ENCODE measurements at places on chromosomes 1 and 21.
A peak's percentile ranks its signal among the peaks of the same experiment; 100 is the strongest.

- DNase-seq: peak; percentile 75
These were observed 26.8 kb downstream of the EGLN1 start for GRCh38 chr1:231395076-231395997.

- DNase-seq: peak; percentile 19
These were observed 115.0 kb downstream of the RERE start for GRCh38 chr1:8702472-8702849.

- peak; percentile 47 for DNase-seq
These were observed 3.4 kb downstream of the OR2T11 start for GRCh38 chr1:248631354-248632008.

DNA sequence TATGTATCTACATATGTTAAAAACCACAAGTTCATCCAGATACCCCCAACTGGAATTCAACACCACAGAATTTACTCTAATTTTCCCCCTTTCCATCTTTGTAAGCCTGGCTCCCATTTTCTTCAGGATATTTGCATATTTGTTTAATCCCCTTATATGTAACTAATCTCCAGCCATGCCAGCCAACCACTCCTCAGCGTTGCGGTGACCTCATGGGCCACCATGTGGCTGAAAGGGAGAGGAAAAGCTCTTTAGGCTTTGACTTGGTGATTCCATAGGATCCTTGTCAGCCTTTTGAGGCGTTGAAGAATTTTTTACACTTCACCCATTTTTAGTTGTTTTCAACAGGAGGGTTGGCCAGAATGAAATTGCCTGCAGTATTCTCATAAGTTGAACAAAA is 10.0 kb downstream of the CLDN19 start:
- no peak for DNase-seq

DNA sequence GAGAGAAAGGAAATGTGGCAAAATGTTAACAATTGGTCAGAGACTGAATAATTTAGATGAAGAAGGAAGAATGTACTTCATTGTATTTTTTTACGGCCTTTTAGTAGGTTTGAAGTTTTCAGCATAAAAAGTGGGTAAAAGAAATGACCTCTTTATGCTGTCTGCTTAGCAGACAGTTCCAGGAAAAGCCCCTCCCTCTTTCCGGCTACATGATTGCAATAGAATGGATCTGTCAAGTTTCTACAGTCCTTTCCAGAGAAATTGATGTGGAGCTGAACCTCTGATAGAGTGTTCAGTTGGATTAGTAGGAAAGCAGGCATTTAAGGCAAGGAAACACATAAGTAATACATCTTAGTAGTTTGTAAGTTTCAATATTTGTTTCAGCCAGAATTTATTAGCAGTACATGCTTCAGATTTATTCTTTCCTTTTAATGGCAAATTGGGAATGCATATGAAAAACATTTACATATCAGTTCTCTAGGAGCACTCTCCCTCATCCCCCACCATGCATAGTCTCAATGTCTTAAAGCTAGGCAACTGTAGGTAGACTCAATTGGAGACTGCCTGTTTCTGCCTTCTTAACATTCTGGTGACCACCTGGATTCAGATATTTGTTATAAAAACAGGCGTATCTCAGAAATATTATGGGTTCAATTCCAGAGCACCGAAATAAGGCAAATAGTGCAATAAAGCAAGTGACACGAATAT is 36.4 kb downstream of the HS2ST1 start:
- DNase-seq: no peak

- DNase-seq: no peak
These were observed 34.1 kb upstream of the RUNX1 start for GRCh38 chr21:35083246-35083645.

DNA sequence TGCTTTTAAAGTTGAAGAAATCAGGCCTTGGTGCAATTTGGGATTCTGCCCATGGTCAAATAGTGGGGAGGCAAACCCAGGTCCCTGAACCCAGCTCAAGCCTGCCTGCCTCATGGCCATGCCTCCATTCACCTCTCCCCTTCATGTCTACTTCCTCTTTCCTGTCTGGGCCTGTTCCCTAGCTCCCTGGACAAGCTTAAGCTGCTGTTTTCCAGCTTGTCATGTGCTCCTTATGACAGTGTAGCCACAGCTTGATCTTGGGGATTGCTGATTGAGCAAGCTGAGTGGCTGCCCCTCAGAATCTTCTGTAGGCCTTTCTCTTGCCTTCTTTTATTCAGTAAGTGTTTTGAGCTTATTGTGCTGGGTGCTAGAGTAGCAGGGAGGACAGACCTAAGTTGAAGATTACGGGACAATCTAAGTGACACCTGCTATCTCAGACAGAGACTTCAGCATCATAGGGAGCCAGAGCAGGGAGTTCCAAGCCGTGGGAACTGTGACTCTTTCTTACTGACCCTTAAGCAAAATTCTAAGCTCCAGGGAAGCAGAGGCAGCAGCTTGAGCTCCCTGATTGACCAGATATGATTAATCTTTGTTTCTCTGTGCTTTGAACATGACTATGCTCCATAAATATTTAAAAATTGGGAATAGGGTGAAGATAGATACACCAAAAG is 520 bp upstream of the MR1 start:
- DNase-seq: peak; percentile 89

- no peak for DNase-seq
These were observed 9.3 kb upstream of the ANGPTL3 start for GRCh38 chr1:62588000-62588399.

GRCh38 chr1:170630977-170631376 is 33.0 kb upstream of the PRRX1 start:
- DNase-seq: no peak

GRCh38 chr1:110952031-110952430 is 11.7 kb downstream of the LRIF1 start:
- DNase-seq: no peak

DNA sequence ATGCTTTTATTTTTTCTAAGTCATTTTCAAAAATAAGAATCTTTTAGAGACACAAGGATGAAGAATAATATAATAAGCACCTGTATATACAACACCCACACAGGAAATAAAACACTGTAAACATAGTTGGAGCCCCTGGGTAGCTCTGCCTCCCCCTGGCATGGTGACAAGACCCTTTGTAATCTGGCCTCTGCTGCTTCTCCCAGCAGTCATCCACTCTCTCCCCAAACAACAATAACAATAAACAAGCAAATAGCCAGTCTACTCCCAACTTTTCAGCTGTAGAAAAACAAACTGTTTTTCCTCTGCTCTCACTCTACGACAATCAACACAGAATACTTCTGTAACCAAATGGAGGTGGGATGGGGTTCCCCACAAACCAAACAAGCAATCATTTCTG is 110.1 kb downstream of the CSMD2 start:
- DNase-seq: no peak

GRCh38 chr1:94806441-94806871 is 13.7 kb upstream of the SLC44A3 start:
- peak; percentile 45 for DNase-seq

DNA sequence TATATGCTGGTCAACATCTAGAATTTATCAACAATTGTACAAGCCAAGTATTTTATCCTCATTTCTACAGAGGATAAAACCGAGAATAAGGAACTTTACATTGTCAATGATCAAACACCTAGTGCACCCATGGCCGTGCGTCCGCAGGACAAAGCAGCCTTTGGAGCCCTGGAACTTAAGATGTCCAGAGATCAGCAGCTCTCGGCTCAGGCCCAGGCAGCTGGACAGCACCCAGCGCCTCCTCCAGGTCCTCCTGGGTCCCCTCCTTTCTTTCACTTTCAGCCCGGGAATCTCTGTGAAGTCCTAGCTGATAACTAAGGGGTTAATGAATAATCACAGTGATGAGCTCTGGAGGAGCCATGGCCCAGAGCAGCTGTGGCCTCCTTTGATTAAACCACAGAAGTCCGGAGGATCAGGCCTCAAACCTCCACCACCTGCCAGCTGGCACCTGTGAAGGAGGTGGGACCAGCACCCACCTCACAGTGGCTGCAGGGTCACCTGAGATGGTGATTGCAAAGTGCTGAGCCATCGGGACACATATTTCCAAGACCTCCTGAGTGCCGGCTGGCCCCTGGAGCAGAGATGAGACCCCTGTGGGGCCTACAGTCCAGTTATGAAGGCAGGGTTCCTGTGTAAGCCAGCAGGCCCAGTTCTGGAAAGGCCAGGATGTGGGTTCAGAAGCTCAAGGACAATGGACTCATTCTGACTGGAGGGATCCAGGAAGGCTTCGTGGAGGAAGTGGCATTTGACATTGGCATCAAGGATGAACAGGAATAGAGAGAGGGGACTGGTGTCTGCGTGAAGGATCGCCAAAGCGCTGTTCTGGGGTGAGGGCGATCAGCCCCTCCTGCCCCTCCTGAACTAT is 11.6 kb upstream of the SAMD11 start:
- DNase-seq: no peak

DNA sequence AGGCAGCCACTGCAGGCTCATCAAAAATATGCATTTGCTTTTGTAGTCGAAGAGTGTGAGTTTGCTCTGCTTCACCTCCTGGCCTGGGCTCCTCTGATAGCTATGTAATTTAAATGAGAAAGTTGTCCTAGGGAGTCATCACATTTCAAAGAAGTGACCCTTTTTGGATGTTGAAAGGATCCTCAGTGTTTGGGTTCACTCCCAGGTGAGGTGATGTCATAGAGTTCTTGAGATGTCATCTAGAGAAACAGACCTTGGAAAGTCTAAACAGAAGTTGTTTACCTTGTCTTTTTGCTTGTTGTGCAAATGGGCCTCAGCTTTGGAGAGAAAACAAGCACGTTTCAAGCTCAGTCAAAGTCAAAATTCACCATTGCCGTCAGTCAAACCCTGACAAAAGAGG is 92.0 kb upstream of the BARHL2 start:
- no peak for DNase-seq

DNA sequence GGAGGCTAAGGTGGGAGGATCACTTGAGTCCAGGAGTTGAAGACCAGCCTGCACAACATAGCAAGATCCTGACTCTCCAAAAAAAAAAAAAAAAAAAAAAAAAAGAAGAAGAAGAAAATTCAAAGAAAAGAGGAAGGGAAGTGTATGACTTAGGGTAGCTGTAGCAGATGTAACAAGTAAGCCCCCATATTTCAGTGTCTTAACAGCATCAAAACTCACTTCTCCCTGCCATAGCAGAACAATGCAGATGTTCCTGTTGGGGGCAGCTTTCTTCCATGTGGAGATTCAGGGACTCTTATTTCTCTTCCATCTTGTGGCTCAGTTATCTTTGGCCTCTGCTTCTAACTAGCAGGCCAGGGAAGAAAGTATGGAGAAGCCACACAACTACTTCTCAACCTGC is 10.2 kb upstream of the PTGFRN start:
- DNase-seq: no peak

GRCh38 chr21:46126309-46127238 is 28.7 kb downstream of the COL6A2 start:
- DNase-seq: no peak

DNA sequence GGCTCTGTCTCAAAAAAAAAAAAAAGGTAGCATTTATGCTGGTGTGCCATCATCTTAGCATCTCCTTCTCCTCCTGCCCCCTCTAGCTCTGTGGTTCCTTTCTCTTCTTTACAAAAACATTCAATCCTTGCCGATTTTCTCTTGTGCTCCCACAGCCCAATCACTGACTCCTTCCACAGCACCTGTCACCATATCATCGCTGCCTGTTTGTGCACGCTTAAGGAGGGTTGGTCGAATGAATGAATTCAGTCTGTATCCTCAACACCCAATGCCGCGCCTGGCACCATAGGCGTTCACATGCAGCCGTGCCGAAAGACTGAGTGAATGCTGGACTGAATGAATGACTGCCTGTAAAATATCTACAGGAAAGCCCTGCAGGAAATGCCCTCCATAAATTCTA is 7.9 kb downstream of the RNU5D-1 start:
- no peak for DNase-seq

DNA sequence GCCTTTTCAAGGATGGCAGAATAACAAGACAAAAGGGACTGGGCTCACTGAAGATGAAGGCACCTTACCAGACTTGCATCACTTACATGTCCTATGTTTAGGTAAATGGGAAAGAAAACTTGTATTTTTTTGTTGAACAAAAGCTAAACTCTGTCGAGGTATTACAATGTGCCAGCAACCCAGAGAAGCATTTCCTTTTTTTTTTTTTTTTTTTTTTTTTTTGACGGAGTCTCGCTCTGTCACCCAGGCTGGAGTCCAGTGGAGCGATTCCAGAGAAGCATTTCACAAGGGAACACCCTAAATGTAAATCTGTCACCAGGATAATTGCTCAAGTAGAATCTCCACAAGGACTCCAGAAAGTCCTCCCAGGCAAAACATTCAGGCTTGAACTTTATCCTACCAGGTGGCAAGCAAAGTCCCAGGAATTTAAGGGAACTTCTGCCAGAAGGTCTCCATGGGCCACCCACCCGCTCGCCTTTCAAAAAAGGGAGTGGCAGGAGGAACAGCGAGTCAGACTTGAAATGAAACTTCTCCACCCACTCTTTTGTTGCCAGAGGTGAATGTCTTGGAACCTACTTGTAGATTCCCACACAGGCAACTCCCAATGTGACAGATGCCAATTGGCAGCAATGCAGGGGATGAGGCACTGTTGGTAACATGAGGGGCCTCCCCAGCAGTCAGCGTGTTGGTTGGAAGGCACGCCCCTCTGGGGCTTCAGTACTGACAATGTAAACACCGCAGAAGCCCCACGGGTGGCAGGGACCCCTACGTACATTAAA is 125.0 kb downstream of the TIAM1 start:
- peak; percentile 74 for DNase-seq

DNA sequence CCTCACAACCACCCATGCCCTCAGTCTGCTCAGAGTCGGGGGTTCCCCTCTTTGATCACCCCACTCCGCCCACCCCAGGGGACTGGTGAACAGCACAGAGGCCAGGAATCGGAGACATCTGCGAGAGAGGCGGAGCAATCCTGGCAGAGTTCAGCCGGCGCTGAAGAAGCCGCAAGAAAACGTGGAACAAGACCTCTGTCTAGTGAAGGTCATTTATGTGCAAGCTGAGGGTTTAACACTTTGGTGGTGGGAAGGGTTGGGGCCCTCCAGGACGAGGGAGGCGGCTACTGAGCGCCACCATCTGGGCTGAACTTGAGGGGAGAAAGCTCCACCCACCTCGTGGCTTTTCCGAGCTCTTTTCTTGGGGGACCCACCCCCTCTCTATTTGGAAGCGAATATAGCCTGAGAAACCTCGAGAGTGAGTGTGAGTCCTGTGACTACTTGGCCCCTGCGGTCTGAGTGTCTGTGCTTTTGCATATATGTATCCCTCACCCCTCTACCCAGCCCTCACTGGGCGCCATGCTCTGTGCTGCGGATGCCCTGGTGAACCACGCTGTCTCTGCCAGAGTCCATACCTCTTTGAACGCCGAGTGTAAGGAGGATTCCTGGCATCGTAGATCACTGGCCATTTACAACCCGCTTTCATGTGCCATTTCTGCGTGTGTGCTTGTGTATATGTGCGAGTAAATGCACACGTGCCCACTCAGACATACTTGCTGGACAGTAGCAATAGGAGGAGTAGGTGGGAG is 1.2 kb upstream of the EPHA10 start:
- DNase-seq: peak; percentile 20

- no peak for DNase-seq
These were observed 29.2 kb upstream of the NEXN start for GRCh38 chr1:77859248-77859647.

GRCh38 chr1:229871078-229871676 is 195.9 kb upstream of the GALNT2 start:
- DNase-seq: no peak

- DNase-seq: no peak
These were observed 14.4 kb upstream of the CAMTA1 start for GRCh38 chr1:6770751-6771440.

Data from suppressor macrophage treated with lipopolysaccharide for 1 hour (primary cell).